ENCODE measurements at places on chromosomes 11 and 22. TPM values are rescaled to one million over a fixed set of nuclear protein-coding genes. Genes with fewer than 3 reads are reported as not detected.

- H3K36me3 ChIP-seq, result no peaks in the 10 kb centered on the region
- no peak overlapping the region for H3K27ac ChIP-seq
- H3K4me1 ChIP-seq, result no peaks in the 10 kb centered on the region
- H3K4me3 ChIP-seq, result no peak overlapping the region
- peaks cover 2% of the 10 kb centered on the region for H3K27me3 ChIP-seq
Observed at GRCh38 chr22:22711532-22711913, 67.1 kb downstream of the GGTLC2 start.

GRCh38 chr22:36196254-36197064, 5.2 kb downstream of the APOL4 start:
- peaks cover 20% of the 10 kb centered on the region for H3K27me3 ChIP-seq
- no peak for DNase-seq
- H3K36me3 ChIP-seq, result no peaks in the 10 kb centered on the region
- no peaks in the 10 kb centered on the region for H3K4me1 ChIP-seq

- DNase-seq, result no peak
- no peaks in the 10 kb centered on the region for H3K4me1 ChIP-seq
- no peak overlapping the region for H3K27ac ChIP-seq
- H3K27me3 ChIP-seq, result no peaks in the 10 kb centered on the region
- H3K4me3 ChIP-seq, result no peak overlapping the region
Observed at GRCh38 chr11:126007238-126007637, 55.4 kb downstream of the CDON start.

DNA sequence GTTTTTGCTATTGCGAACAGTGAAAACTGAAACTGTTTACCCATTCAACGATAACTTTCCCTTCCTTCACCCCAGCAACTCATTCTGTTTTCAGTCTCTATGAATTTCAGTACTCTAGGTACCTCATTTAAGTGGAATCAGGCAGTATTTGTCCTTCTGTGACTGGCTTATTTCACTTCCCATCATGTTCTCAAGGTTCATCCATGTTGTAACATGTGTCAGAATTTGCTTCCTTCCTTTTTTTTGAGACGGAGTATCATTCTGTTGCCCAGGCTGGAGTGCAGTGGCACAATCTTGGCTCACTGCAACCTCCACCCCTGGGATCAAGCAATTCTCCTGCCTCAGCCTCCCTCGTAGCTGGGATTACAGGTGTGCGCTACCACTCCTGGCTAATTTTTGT, 23.7 kb downstream of the HTR3B start:
- H3K4me3 ChIP-seq, result no peak overlapping the region
- no peak overlapping the region for H3K27ac ChIP-seq
- DNase-seq, result no peak
- no peaks in the 10 kb centered on the region for H3K27me3 ChIP-seq

The NARS2 gene
- total RNA-seq, result 12.1 TPM

The OR52H1 gene
- total RNA-seq, result 0.26 TPM

GRCh38 chr11:122405547-122406341, 249.8 kb upstream of the UBASH3B start:
- no peak for DNase-seq
- H3K36me3 ChIP-seq, result no peaks in the 10 kb centered on the region
- no peaks in the 10 kb centered on the region for H3K4me1 ChIP-seq
- no peak overlapping the region for H3K27ac ChIP-seq
- no peaks in the 10 kb centered on the region for H3K27me3 ChIP-seq

DNA sequence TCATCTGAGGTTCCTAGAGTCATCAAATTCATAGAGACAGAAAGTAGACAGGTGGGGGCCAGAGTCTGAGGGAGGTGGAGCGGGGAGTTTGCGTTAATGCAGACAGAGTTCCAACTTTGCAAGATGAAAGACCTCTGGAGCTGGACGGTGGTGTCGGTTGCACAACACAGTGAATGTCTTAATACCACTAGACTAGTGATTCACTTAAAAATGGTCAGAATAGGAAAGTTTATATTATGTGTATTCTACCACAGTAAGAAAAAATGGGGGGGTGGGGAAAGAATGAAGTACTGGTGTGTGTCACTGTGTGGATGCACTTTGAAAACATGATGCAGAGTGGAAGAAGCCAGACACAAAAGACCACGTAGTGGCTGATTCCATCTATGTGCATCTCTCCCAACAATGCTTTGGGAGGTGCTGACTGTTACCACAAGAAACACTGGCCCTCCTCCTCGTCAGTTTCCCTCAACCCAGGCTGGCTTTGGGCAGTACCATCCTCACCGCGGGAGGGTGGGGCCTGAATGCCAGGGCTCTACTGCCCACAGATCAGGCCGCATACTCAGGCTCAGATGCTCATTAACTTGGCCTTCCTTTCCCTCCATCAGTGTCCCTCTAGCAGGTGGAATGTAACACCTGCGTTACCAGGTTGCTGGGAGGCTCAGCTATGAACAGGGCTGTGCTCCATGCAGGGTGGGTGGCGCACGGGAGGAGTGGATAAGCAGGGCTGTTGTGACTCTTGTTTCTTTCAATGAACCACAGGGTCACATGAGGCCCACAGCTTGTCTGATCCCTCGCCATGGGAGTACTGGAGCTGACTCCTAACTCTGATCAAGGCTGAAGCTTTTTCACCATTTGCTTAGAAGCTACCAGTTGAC, 297.0 kb downstream of the CTTN start:
- no peaks in the 10 kb centered on the region for H3K36me3 ChIP-seq
- no peaks in the 10 kb centered on the region for H3K4me1 ChIP-seq
- H3K27me3 ChIP-seq, result peaks cover 17% of the 10 kb centered on the region
- no peak overlapping the region for H3K27ac ChIP-seq

DNA sequence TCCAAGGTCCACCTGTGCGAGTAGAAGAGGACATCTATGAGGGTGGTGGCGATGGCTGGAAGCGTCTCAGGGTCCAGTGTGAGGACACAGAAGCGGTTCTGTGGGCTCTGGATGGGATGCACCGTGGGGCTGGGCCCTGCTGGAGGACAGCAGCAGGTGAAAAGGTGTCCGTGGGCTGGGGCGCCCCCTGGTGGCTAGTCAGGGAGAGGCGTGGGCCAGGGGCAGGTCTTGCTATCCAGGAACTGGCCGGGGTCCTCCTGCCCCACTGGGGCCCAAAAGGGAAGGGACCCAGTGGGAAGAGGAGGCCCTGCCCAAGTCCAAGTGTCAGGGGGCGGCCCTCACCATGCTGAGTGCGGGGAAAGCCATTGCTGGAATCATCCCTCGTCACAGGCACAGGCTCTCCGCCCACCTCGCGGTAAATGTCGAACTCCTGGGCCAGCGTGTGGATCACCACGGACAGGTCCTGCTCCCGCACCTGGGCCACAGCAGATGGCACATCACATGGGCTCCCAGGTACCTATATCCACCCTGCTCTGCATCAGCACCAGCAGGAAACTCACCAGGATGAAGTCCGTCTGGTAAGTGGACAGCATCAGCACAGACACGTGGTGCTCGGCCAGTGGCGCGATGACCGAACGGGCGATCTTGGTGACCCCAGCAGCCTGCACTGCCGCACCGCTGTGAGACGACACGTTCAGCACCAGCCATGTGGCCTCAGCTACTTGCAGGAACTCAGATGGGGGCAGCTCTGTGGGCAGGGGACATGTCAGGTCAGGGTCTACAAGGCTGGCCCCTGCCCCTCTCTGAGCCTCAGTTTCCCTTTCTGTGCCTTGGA, 2.3 kb downstream of the CASTOR1 start:
- peaks cover 18% of the 10 kb centered on the region for H3K4me1 ChIP-seq
- peak; percentile 83 for DNase-seq
- no peaks in the 10 kb centered on the region for H3K27me3 ChIP-seq
- H3K36me3 ChIP-seq, result peaks cover 7% of the 10 kb centered on the region
- H3K4me3 ChIP-seq, result no peak overlapping the region
- no peak overlapping the region for H3K27ac ChIP-seq

- no peak overlapping the region for H3K27ac ChIP-seq
- no peak overlapping the region for H3K4me3 ChIP-seq
- H3K4me1 ChIP-seq, result no peaks in the 10 kb centered on the region
- no peaks in the 10 kb centered on the region for H3K27me3 ChIP-seq
Observed at GRCh38 chr11:95897731-95898130, 26.2 kb downstream of the MTMR2 start.

The CREB3L1 gene
- not detected for total RNA-seq

DNA sequence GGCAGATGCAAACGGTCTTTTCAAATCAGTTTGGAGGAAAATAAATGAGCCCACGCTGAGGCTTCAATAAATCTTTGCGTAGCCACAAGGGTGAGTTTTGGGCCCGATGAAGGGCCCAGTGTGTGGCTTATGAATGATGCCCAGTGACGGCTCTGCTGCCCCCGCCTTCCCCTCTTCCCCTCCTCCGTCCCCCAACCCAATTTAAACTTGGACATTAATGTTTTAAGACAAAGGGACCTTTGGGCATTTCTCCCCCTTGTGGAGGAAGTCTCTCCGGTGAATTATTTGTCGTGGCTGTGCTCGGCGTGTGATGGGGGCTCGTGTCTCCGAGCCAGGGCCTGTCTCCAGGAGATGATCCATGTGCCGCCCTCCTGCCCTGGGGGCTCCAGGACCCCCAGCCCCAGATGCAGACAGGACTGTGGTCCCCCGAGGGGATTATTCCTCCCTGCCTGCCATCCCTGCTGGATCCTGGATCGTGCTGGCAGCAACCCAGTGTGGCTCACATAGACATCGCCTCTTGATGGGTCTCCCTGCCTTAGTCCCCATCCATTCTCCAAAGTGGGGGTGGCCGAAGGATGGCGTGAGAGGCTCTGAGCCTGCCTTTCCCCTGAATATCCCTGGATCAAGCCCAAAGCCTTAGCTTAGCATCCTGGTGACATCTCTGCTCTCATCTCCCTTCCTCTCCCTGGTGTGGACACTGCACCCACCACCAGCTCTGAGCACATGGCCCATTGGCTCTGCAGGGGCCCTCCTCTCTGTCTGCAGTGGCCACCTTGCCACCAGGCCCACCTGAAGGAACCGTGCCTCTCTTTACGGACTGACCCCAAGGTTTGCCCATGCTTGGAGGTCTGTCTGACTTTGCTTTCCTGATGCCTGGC, 56.4 kb downstream of the SMIM38 start:
- H3K36me3 ChIP-seq, result no peaks in the 10 kb centered on the region
- H3K4me1 ChIP-seq, result no peaks in the 10 kb centered on the region
- no peak overlapping the region for H3K4me3 ChIP-seq
- peaks cover 36% of the 10 kb centered on the region for H3K27me3 ChIP-seq
- DNase-seq, result no peak

The KCNJ4 gene
- not detected for total RNA-seq
